H54 (cell line): ENCODE measurements at places on chromosomes 12 and 14.

DNA sequence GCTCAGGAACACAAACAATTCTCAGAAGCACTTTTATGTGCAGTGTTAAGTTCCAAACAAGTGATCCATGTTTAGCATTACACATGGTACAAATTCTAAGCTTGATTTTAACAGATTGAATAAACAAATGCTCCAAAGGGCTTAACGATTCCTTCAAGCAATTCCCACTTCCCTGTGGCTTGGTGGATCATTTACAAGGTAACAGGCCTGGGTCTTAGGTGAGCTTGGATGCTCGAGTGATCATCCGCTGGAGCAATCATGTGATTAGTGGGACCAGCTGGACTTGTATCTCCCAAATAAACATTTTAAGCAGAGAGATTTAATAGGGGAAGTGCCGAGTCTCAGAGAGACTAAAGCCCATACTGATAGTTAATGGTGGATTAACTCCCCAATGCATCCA, 70.7 kb downstream of the CALM1 start:
- DNase-seq = no peak

DNA sequence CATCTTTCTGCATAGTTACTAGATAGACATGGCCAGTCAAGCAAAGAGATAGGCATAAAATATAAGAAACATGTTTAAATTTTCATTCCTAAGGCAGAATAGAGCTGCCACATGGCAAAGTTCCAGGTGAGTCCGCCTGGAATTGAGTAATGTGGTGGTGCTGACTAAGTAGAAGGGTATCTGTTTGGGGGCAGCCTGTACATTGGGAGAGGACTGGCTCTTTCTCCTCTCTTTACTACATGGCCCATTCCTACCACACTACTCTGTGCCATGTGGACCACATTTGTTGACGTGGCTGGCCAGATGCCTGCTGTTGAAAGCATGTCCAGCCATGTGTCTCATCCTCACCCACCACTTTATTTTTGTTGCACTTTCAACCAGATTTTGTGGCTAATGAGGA, 354.0 kb downstream of the ETNK1 start:
- peak; percentile 4 for DNase-seq

DNA sequence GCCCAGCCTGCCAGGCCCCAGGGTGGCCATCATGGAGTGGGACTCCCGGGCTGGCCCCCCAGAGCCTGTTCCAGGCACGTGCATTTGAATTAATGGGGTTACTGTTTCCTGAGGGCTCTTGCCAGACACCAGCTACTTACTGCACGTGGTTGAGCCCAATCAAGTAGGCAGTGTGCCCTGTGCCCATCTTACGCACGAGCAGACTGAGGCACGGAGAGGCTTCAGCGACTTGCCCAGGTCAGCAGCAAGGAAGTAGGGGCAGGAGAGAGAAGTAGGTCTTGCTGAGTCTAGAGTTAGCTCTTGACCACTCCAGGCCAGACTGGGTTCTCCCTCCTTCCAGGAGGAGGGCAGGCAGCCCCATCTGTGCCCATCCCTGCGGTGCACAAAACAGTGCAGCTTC, 67.7 kb downstream of the DIO3 start:
- no peak for DNase-seq

- no peak for DNase-seq
Measured at GRCh38 chr12:120376416-120376815, 7.5 kb upstream of the MSI1 start.

GRCh38 chr12:4307593-4308333, 13.2 kb upstream of the TIGAR start:
- DNase-seq = peak; percentile 53

DNA sequence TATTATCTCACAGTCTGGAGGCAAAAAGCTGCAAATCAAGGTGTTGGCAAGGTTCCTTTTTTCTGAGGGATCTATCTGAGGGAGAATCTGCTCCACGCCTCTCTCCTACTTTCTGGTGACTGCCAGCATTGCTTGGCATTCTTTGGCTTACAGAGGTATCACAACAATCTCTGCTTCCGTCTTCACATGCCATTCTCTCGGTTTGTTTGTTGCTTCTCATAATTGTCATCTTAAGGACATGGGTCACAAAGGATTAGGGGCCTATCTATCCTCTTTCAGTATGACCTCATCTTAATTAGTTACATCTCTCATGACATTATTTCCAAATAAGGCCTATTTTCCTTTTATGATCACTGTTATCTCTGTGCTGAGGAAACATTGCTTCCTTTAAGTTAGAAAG, 345.0 kb downstream of the FOXG1 start:
- no peak for DNase-seq

DNA sequence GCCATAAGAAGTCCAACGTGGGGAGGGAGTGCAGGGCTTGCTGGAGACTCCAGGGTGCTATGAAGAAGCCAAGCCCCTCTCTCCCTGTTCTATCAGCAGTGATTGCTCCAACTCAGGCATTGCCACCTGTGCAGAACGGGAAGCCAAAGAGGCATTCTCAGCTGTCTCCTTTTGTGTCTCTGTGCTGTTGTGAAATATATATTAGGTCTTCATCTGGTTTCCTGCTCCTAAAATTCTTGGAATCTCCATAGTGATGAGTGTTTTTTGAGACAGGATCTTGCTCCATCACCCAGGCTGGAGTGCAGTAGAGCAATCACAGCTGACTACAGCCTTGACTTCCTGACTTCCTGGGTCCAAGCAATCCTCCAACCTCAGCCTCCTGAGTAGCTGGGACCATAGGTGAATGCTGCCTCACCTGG, 51.2 kb upstream of the AEBP2 start:
- no peak for DNase-seq

GRCh38 chr12:24928131-24928530, 20.8 kb downstream of the BCAT1 start:
- no peak for DNase-seq

- DNase-seq = no peak
Measured at GRCh38 chr14:95619785-95620417, 66.3 kb upstream of the TCL1B start.

- DNase-seq = no peak
Measured at GRCh38 chr14:103194256-103195045, 71.2 kb downstream of the TNFAIP2 start.

DNA sequence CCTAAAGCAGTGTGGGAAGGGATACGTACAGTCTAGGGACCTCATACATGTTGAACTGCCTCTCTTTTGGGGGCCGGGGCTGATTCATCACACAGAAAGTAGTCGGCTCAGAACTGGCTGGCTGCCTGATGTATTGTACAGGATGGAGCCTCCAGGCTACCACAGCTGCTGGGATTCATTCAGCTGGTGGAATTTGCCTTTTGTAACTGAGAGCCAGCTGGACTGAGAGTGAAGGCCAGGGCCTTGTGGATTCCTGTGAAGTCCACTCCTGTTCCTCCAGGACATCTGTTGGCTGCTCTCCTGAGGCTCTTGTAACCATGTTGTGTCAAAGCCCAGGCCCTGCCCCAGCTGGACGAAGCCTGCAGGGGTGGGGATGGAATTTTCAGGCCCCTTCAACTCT, 116.3 kb upstream of the PRICKLE1 start:
- DNase-seq = peak; percentile 9

GRCh38 chr14:67971627-67972625, 152.3 kb downstream of the RAD51B start:
- no peak for DNase-seq

- DNase-seq = no peak
Measured at GRCh38 chr12:42643881-42644579, 54.5 kb upstream of the PRICKLE1 start.
